ENCODE measurements at places on chromosomes 4 and X. TPM values are rescaled to one million over a fixed set of nuclear protein-coding genes. Genes with fewer than 3 reads are reported as not detected.

Gene DCAF8L2
- not detected for total RNA-seq

GRCh38 chr4:151692821-151693673, 67.8 kb downstream of the GATB start:
- peaks cover 26% of the 10 kb centered on the region for H3K4me1 ChIP-seq
- H3K27me3 ChIP-seq, result no peaks in the 10 kb centered on the region
- H3K27ac ChIP-seq, result no peak overlapping the region
- H3K36me3 ChIP-seq, result no peaks in the 10 kb centered on the region
- no peak for DNase-seq
- no peak overlapping the region for H3K4me3 ChIP-seq

DNA sequence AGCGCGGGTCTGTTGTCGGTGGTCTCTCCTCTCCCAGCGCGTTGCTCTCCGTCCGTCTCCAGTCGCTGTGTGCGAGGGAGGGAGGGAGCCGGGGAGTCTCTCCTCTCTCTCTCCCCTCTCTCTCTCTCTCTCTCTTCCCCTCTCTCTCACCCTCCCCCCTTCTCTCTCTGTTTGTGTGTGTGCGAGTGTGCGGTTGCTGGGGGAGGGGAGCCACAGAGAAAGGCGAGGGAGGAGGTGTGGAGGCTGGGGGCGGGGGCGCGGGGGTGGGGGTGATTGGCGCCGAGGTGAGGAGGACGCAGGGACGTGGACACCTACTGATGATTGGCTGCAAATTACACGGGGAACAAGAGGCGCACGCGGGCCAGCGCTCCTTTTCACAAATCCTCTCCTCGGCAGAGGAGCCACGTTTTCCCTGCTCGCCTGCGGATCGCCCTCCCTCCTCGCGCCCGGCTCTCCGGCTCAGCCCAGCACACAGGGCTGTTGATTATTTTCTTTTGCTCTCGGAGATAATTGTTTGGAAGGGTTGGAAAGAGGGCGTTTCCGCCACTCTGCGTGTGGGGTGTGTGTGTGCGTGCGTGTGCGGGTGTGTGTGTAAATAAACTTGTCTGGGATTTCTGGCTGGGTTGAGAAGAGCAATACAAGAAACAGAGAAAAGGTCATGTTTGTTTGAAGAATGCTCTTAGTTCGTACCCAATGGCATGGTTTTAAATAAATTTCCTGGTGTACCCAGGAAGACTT, at the start of gene CXXC4:
CXXC4 (minus strand) TSS at position 73 of the 738 bp plus-strand sequence. CDS start 3,092 bp downstream, outside the sequence.
- H3K27me3 ChIP-seq, result peaks cover 12% of the 10 kb centered on the region
- peak; percentile 59 for DNase-seq
- H3K4me1 ChIP-seq, result peaks cover 11% of the 10 kb centered on the region
- no peaks in the 10 kb centered on the region for H3K36me3 ChIP-seq
- H3K4me3 ChIP-seq, result peak within 1 kb of the TSS; percentile 36

GRCh38 chrX:136745215-136746173, 35.2 kb downstream of the ARHGEF6 start:
- H3K27me3 ChIP-seq, result no peaks in the 10 kb centered on the region
- H3K4me3 ChIP-seq, result no peak overlapping the region
- H3K4me1 ChIP-seq, result no peaks in the 10 kb centered on the region
- H3K27ac ChIP-seq, result no peak overlapping the region

Gene SHOX
- total RNA-seq, result not detected

- H3K36me3 ChIP-seq, result no peaks in the 10 kb centered on the region
These were observed 13.5 kb downstream of the PRKX start for GRCh38 chrX:3699821-3700381.

DNA sequence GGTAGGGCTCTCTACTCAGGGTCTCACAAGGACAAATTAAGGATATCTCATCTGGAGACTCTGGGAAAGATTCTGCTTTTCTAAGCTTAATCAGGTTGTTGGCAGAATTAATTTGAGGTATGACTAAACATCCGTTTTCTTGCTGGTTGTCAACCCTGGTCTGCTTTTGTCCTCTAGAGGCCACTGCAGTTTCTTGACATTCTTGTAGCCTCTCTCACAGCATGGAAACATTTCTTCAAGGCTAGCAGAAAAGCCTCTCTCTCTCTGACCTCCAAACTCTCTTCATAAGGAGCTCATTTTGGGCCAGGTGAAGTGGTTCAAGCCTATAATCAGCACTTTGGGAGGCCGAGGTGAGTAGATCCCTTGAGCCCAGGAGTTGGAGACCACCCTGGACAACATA, 749.5 kb upstream of the PCDH7 start:
- H3K4me1 ChIP-seq, result no peaks in the 10 kb centered on the region
- H3K27ac ChIP-seq, result no peak overlapping the region

DNA sequence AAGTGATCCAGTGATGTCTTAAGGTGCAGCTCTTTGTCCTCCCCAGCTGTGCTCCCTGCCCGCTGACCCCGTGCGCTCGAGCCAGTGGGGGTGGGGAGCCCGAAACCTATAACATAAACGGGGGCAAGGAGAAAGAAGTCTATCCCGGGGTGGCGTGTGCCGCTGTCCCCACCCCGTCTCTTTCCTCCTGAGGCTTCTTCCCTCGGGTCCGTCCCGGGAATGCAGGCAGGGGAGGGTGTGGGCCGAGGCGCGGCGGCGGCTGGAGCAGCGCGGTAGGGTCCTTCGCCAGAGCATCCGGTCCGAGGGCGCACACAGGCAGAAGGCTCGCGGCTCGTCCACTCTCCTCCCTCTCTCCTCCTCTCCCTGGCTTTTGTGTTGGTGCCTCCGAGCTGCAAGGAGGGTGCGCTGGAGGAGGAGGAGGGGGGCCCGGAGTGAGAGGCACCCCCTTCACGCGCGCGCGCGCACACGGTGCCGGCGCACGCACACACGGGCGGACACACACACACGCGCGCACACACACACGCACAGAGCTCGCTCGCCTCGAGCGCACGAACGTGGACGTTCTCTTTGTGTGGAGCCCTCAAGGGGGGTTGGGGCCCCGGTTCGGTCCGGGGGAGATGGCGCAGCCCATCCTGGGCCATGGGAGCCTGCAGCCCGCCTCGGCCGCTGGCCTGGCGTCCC, at the start of gene RAB33A:
RAB33A (plus strand) TSS at position 517 of the 681 bp plus-strand sequence; CDS start at position 618, 101 bp downstream.
- no peaks in the 10 kb centered on the region for H3K27me3 ChIP-seq
- peak within 1 kb of the TSS; percentile 71 for H3K27ac ChIP-seq
- DNase-seq, result no peak
- H3K4me3 ChIP-seq, result peak within 1 kb of the TSS; percentile 33

Gene SPATA18
- total RNA-seq, result 0.11 TPM

DNA sequence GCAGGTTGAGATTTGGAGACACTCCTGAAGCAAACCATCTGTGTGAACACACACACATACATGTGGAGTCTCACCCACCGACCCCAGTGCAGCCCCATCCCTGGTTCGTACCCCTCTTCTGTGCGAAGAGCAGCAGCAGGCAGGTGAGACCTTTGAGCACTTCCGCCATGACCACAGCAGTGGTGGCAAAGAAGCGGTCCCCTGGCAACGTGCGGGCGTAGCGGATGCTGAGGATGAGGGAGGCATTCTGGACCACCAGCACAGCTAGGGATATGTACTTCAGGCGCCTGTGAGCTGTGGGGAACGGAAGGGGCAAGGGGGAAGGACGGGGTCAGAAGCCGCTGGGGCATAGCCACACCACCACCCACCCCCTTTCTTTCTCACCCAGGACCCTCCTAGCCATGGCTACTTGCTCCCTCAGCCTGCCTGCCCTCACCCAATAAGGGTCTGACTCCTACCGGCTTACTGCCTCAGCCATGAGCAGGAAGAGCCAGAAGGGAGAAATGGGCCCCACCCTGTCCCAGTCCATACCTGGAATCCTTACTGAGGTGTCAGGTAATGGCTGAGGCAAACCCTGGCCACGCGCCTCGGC, 1.6 kb downstream of the SLC35A2 start:
- H3K27ac ChIP-seq, result no peak overlapping the region
- no peaks in the 10 kb centered on the region for H3K36me3 ChIP-seq
- no peak for DNase-seq
- no peaks in the 10 kb centered on the region for H3K27me3 ChIP-seq
- no peak overlapping the region for H3K4me3 ChIP-seq

DNA sequence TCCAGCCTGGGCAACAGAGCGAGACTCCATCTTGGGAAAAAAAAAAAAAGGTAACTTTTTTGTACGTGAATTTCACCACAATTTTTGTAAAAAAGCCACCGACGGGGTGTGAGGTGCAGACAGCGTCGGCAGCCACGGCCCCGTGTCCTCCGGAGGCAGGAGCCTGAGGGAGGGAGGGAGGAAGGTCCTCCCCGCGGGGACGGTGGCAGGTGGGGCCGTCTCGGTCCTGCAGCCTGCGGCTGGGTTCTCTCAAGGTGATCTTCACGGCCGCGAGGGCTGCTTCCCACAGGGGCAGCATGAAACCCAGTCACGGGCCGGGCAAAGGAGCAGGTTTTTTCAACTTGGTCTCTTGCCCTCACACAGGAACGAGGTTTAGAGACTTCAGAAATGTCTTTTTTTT, 14.0 kb downstream of the PLCXD1 start:
- no peak overlapping the region for H3K4me3 ChIP-seq
- no peak for DNase-seq
- peaks cover 53% of the 10 kb centered on the region for H3K36me3 ChIP-seq
- no peaks in the 10 kb centered on the region for H3K27me3 ChIP-seq
- no peaks in the 10 kb centered on the region for H3K4me1 ChIP-seq

- H3K27ac ChIP-seq, result no peak overlapping the region
- no peaks in the 10 kb centered on the region for H3K27me3 ChIP-seq
- no peak overlapping the region for H3K4me3 ChIP-seq
- no peaks in the 10 kb centered on the region for H3K36me3 ChIP-seq
- no peak for DNase-seq
These were observed 31.8 kb downstream of the RAP2C start for GRCh38 chrX:132187451-132187850.

DNA sequence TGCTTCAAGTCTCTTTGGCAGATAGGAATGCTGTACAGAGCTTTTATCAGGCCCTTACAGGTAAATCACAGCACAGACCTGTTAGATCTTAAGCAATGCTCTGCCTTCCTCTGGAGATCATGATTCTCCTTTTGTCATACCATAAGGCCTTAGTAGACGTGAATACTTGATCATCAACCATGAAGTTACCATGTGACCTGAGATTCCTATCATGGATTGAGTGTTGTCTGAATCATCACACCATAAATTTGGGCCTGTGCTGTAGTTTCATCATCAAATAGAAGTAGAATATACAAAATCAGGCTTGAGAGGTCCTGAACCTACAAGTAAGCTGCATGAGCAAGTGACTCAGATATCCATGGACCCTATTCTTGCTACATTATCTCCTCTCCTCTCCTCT, 466.8 kb upstream of the INTU start:
- H3K4me3 ChIP-seq, result no peak overlapping the region
- H3K27ac ChIP-seq, result no peak overlapping the region
- DNase-seq, result no peak
- no peaks in the 10 kb centered on the region for H3K36me3 ChIP-seq

GRCh38 chr4:69860521-69861298, 765 bp upstream of the SULT1E1 start:
- no peaks in the 10 kb centered on the region for H3K36me3 ChIP-seq
- DNase-seq, result no peak
- H3K27me3 ChIP-seq, result no peaks in the 10 kb centered on the region
- H3K4me3 ChIP-seq, result no peak overlapping the region

Gene CLCN4
- total RNA-seq, result 10.9 TPM

Gene MAGEB1
- not detected for total RNA-seq

DNA sequence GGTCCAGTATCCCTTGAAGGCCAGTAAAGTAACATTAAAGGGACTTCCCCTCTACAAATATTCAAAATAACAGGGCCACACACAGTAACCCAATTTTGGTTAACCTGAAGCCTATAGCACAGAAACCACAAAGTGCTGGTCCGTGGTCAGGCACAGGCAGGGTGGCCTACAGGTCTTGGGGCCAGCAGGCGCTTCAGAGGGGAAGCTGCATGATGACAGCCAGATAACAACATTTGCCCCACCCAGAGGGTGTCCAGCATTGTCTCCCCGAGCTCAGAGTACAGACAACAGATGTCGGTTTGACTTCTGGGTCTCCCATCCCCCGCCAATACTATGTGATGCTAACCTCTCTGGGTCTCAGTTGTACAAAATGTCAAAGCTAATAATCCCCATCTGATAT, 51.1 kb downstream of the SH3KBP1 start:
- peak; percentile 78 for DNase-seq
- H3K36me3 ChIP-seq, result no peaks in the 10 kb centered on the region
- H3K4me1 ChIP-seq, result peaks cover 18% of the 10 kb centered on the region
- H3K4me3 ChIP-seq, result no peak overlapping the region
- H3K27ac ChIP-seq, result peak overlapping the region; percentile 40

- no peak overlapping the region for H3K4me3 ChIP-seq
- H3K36me3 ChIP-seq, result no peaks in the 10 kb centered on the region
- no peaks in the 10 kb centered on the region for H3K27me3 ChIP-seq
- H3K4me1 ChIP-seq, result peaks cover 71% of the 10 kb centered on the region
- peak; percentile 63 for DNase-seq
These were observed 192.8 kb downstream of the BCOR start for GRCh38 chrX:39904816-39905537.

GRCh38 chr4:147336252-147336651, 144.6 kb upstream of the EDNRA start:
- DNase-seq, result no peak
- no peak overlapping the region for H3K27ac ChIP-seq
- 0 out of 2 replicates have a peak, but pooled peaks cover 3% of the 10 kb centered on the region for H3K4me1 ChIP-seq
- H3K27me3 ChIP-seq, result no peaks in the 10 kb centered on the region
- no peaks in the 10 kb centered on the region for H3K36me3 ChIP-seq
- H3K4me3 ChIP-seq, result no peak overlapping the region

GRCh38 chr4:25901030-25901430, 13.0 kb upstream of the SMIM20 start:
- H3K36me3 ChIP-seq, result no peaks in the 10 kb centered on the region
- DNase-seq, result no peak
- H3K4me3 ChIP-seq, result no peak overlapping the region
- H3K27ac ChIP-seq, result no peak overlapping the region

GRCh38 chr4:51931461-51931860, 88.5 kb downstream of the DCUN1D4 start:
- no peaks in the 10 kb centered on the region for H3K36me3 ChIP-seq
- H3K4me3 ChIP-seq, result no peak overlapping the region
- no peaks in the 10 kb centered on the region for H3K4me1 ChIP-seq
- DNase-seq, result no peak
- no peak overlapping the region for H3K27ac ChIP-seq
- H3K27me3 ChIP-seq, result no peaks in the 10 kb centered on the region

- H3K27ac ChIP-seq, result no peak overlapping the region
- H3K36me3 ChIP-seq, result no peaks in the 10 kb centered on the region
- no peaks in the 10 kb centered on the region for H3K4me1 ChIP-seq
- no peaks in the 10 kb centered on the region for H3K27me3 ChIP-seq
- DNase-seq, result no peak
These were observed 238.5 kb downstream of the PRDM5 start for GRCh38 chr4:120683897-120684540.

Gene XAGE2
- total RNA-seq, result 2.7 TPM

DNA sequence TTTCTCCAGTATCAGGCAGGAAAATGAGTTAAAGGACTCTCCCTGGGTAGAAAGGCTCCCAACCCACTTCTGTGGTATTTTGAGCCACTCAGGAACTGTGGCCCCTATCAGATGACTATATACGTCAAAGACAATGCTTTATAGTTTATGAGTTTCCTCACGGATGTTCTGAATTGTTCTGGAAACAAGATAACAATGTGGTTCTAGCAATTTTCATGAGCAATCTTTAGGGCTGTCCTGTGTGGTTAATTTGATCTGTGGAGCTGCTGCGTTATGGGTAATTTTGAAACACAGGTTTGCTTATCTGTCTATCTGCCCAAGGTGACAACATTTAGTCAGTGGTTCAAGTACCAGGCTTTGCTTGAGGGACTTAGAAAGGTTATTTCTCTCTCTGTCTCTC, 46.7 kb upstream of the IL2 start:
- H3K4me1 ChIP-seq, result no peaks in the 10 kb centered on the region
- no peak overlapping the region for H3K27ac ChIP-seq

GRCh38 chr4:109764376-109764775, 34.5 kb upstream of the PLA2G12A start:
- H3K4me3 ChIP-seq, result no peak overlapping the region
- no peaks in the 10 kb centered on the region for H3K36me3 ChIP-seq
- no peaks in the 10 kb centered on the region for H3K4me1 ChIP-seq
- no peak overlapping the region for H3K27ac ChIP-seq
